RPMI8226 (cell line): ENCODE measurements at places on chromosomes 3 and 15.

DNA sequence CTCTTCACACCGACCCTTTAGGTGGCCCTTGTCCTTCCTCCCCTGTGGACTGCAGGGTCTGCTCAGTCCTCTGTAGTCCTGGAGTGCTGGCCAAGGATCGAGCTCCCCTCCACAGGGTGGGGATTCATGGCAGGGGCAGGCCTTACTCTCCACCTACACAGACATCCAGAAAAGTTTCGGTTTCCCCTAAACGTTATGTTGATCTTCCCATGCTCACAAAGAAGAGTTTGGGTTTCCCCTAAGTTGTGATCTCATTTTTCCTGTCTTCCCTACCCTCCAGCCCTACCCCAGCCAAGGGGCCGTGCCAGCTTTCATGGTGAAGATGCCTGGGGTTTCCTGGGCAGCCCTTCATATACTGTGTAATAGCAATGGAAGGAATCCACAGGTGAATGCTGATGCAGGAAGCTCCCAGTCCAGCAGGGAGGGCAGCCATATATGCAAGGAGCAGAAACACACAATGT lies 10.3 kb downstream of the STOML1 start:
- DNase-seq: no peak

DNA sequence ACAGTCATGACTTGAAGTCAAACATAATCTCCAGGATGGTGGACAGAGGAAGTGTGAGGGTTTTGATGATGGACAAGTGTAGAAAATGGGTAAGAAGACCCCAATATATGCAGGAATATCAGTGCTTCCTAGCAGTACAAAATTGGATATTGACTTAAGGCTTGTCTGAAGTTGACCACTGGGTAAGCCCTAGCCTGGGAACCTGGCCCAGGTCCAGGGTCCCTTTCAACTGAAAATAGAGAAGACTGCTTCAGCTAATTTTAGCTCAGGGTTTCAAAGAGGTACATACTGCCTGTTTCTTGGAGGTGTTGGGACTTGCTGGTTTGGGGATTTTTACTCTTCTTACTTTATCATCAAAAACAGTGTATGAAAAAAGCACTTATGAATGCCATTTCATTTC lies 4.7 kb downstream of the NR1D2 start:
- DNase-seq: peak; percentile 88

DNA sequence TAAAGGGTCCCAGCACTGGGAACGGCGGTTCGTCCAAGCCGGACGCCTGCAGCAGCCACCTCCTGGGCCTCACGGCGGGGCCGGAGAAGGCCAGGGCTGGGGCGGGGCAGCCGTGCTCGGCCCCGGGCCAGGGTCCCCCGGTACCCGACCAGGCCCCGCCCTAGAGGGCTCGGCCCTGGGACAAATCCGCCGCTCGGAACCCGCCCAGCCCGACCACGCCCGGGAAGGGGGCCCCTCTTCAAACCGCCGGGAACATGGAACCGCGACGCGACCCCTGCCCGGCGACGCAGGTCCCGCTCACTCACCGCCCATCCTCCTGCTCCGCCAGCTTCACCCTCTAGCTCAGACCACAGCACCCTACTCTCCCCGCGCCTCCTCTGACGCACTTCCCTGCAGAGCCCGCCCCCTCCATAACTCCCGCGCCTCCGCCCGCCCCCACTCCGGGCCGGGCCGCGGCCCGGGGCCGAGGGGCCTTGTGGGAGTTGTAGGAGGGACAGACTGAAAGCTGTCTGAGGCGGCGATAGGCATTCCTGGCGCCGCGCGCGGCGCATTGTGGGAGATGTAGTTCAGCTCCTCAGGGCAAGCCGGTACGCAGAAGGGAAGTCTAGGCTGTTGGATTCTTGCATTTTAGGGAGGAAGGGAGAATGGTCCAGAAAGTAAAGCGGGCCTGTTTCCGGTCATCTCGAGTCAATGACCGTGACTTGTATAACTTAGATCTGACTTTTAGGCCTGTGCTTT lies at the start of gene CLDND1:
Gene CLDND1 (minus strand): TSS at position 359 of the 738 bp plus-strand sequence. CDS start 1,478 bp downstream, outside the sequence.
- peak; percentile 97 for DNase-seq

DNA sequence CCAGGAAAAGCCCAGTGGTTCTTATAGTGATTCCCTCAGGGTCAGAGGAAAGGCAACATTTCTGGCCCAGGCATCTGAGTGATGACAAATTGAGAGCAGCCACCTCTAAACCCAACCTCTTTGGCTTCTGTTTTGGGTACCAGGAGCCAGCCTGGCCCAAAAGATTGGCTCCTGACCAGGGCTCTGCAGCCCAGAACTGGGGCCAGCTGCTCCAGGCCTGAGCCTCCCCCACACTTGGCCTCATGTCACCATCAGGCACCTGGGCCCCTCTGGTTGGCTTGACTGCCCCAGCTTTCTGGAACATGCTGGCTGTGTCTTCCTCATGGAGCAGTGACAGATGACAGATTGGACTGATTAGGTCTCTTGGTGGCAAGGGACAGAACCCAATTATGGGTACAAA lies 26.0 kb upstream of the HCN4 start:
- DNase-seq: no peak

- no peak for DNase-seq
Measured at GRCh38 chr3:119697394-119697793, 5.4 kb upstream of the CFAP91 start.

GRCh38 chr3:61863579-61863978 lies 302.2 kb downstream of the PTPRG start:
- no peak for DNase-seq

DNA sequence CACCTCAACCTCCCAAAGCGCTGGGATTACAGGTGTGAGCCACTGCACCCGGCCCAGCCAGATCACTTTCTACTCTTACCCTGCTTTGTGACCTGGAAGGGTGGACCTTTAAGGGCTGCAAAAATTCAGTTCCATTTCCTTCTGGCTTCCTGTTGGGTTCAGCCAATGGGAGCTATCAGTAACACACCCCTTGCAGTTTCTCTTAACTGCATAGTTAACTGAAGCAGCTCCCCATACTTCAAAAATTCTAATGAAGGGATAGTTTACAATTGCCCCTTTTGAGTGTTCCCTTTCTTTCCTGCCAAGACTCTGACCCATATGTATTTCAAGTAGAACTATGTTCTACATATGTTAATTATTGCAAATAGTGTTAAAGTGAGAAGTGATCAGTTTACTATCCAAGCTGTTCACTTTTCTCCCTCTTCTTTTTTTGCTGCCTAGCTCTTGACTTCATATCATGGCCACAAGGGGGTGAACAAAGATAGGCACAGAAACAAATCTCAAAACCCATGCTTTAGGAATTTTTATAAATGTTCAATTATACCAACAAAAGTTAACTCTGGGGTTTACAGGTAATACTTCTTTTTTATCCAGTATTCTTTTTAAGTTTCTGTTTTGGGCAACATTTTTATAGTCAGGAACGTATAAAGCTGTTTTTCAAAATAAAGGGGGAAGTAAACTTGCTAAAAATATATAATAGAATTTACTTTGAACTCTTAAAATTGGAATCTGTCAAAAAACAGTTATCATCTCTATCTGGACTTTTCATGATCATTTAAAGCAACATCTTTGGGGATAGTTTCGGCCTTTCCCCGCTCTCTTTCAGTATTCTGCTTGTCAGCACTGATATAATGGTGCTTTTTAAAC lies 8.1 kb downstream of the PGBD4 start:
- DNase-seq: peak; percentile 15

DNA sequence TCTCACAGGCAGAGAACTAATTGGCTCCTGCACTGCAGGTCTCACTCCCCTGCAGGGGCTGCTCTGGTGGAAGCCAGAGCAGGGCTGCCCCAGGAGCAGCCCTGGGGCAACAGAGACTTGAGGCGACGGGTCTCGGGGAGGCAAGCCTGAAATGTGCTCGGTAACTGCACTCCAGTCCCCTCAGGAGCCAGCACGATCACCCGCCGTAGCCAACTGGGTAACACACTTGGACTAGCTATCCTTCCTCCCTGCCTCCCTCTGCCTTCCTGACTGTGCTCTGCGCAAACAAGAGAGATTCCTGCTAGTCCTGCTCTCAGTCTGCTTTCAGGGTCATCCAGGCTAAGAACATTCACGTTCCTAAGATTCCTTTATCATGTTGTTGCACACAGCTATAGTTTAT lies 140.7 kb upstream of the NSMCE3 start:
- no peak for DNase-seq

- no peak for DNase-seq
Measured at GRCh38 chr15:69289342-69290146, 9.2 kb upstream of the PAQR5 start.

DNA sequence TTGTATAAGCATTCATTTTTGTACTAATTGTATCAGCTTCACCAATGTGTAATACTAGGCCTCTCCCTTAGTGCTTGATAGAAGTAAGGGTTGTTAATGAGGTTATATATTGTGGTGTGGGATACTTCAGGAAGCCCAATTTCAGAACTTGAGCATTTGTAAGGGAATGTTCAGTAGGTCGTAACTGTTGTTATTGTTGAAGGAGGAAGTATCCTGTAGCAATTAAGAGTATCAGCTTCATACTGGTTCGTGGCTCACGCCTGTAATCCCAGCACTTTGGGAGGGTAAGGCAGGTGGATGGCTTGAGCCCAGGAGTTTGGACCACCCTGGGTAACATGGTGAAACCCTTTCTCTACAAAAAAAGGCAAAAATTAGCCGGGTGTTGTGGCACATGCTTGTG lies 30.6 kb downstream of the IQGAP1 start:
- DNase-seq: no peak

- no peak for DNase-seq
Measured at GRCh38 chr15:28262438-28262837, 59.5 kb downstream of the HERC2 start.

GRCh38 chr3:105865867-105866350 lies 2.9 kb downstream of the CBLB start:
- DNase-seq: no peak

GRCh38 chr15:68589783-68590710 lies 11.3 kb downstream of the CORO2B start:
- DNase-seq: no peak

DNA sequence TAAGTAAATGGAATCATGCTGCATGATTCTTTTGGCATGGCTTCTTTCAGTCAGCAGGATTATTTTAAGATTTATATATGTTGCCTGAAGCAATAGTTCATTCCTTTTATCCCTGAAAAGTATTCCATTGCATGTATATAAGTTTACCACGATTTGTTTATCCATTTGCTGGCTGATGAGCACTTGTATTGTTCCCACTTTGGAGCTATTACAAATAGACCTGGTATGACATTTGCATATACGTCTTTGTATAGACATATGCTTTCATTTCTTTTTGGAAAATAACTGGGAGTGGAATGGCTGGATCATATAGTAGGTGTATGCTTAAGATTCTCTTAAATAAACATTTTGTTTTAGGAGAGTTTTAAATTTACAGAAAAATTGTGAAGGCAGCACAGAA lies 79.3 kb upstream of the CBLB start:
- no peak for DNase-seq

DNA sequence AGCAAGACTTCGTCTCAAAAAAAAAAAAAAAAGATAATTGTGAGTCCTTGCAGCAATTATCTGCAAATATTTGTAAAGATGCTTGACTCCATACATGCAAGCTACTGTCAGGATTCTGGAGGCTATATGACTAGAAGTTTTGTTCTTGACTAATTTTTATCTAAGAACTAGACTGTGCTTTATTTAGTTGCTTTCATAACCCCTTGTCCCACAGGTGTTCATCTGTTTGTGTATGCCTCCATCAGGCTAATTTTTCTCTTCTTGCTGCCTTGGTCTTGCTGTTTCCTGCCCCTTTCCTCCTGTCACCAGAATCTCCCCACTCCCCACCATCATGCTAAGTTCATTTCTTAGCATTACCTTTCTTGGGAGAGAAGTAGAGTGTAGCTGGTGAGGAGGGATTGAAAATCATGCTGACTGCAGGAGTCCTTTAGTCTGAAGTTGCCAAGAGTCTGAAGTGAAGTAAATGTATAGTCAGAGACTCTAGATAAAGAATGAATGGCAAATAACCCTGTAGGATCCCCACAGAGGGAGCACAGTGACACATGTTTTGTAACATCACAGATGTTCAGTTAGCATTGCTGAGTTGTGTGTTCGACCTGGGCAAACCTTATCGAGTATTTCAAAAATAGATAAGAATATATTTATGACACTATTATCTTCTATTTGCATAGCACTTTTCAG lies 12.5 kb downstream of the ST3GAL6 start:
- peak; percentile 61 for DNase-seq
